ENCODE measurements at places on chromosomes 2 and 18.
A peak's percentile ranks its signal among the peaks of the same experiment; 100 is the strongest.

DNA sequence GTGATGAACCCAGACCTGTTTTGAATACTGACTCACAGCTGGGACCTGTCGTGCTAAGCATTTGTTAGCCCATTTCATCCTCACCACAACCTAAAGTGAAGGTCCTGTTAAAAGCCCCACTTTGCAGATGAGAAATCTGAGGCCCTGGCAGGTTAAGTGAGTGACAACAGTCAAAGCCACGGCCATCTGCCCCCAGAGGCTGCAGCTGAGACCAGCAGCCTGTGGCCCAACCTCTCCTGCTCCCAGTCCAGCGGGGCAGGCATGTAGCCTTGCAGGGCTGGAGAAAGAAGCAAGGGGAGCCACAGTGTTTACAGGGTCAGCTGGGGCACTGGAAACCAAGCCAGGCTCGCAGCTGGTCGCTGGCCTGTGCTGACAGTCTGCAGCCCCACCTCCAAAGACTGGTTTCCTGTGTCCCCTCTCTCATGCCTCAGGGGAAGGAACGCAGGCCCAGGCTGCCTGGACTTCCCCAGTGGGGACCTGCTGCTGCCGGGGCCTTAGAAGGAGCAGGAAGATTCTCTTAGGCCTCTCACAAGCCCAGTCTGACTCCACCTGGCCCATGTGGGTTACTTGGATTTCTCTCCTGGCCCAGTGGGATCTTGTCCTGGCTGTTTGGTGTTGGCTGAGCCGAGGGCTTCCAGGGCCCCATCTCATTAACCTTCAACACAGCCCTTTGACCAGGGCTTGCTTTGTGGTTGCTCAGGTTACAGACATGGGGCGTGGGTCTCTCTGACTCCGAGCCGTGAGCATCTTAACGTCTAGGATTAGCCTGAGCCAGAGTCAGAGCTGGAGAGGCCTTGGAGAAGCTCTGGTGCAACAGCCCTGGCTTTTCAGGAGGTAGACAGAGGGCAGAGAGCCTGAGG lies 1.7 kb downstream of the INPP5D start:
- DNase-seq: peak; percentile 28

DNA sequence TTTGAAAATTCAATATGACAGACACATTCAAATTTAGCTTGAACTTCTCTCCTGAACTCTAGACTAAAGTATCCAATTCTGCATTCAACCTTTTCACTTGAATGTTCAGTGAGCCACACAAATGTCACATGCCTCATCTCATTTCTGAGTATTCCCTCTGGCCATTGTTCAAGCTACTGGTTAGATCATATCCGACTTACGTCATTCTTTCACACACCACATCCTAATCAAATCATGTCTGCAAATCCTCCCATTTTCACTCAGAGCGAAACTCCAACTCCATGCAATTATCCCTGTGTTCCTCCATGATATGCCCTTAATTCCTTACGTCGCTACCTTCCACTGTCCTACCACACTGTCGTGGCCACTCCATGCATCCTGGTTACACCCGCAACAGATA lies 425.1 kb downstream of the CBLN2 start:
- DNase-seq: no peak

- no peak for DNase-seq
Observed at GRCh38 chr2:238104226-238104690, 4.1 kb downstream of the ESPNL start.

DNA sequence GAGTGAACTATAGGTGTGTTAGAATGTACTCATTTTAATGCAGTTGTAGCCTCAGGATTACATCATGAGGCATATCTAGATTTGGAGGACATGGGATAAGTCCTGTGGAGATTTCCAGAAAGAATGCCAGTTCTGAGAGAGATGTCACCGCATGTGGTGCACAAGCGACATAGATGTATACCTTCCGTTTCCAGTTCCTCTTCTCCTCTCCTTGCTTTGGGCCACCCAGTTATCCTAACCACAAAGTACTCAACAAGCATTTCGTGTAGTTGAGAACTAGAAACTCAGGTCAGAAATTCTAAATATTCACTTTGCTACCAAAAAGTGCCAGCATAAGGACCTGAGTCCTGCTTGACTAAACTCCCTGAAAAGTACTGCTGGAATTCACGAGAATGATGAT lies 66.5 kb downstream of the KCTD18 start:
- no peak for DNase-seq

- no peak for DNase-seq
Observed at GRCh38 chr2:111157798-111158197, 37.1 kb downstream of the BCL2L11 start.

DNA sequence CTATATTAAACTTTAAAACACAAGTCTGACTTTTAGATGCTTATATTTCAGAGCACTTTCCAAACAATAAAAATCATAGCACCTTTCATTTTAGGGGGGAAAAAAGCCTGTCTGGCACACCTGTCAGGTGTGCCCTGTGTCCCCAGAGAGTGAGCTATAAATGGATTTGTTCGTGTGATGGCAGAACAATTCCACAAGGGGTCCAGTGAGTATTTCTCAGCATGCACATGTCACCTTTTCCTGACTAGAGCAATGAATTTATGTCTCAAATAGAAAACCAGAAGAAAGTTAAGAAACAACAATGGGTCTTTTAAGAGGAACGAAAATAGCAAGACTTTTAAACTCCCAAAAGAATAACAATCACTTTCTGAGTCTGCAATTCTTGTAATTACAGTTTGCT lies 55.9 kb downstream of the ACVR1C start:
- DNase-seq: no peak

- no peak for DNase-seq
Observed at GRCh38 chr2:224027070-224027469, 12.0 kb downstream of the SERPINE2 start.

DNA sequence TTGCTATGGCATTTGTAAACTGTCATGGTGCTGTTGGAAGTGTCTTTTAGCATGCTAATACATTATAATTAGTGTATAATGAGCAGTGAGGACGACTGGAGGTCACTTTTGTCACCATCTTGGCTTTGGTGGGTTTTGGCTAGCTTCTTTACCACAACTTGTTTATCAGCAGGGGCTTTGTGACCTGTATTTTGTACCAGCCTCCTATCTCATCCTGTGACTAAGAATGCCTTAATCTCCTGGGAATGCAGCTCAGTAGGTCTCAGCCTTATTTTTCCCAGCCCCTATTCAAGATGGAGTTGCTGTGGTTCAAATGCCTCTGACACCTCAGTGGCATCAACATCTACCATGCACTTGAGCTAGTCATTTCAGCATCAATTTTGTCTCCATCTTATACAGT lies 29.7 kb downstream of the LYPD6 start:
- DNase-seq: no peak

DNA sequence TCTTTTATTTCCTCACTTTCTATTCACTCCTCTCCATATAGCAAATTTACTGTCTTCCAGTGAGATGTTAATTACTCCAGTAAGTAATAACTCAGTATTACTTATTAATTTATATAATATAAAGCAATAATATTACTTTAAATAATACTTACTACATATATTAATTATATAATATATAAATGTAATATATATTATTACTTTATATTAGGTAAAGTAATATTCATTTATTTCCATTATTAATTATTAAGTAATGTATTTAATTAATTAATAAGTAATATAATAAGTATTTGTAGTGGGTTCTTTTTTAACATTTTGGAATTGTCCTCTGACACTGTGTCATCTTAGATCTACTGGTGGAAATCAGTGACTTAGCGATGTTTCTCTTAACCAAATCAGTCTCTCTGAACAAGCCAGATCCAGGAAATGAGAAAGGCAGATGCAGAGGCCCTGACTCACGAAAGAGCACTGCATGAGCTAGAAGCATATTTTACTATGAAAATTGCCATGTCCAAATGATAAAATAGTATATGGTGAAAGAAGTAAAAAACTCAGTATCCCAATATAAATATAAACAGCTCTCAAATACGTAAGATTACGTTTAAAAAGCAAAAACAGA lies 115.9 kb downstream of the DSEL start:
- DNase-seq: no peak

GRCh38 chr18:48165111-48165866 lies 234.8 kb upstream of the SMAD2 start:
- DNase-seq: no peak

GRCh38 chr2:11571170-11571569 lies 37.3 kb downstream of the GREB1 start:
- DNase-seq: no peak

DNA sequence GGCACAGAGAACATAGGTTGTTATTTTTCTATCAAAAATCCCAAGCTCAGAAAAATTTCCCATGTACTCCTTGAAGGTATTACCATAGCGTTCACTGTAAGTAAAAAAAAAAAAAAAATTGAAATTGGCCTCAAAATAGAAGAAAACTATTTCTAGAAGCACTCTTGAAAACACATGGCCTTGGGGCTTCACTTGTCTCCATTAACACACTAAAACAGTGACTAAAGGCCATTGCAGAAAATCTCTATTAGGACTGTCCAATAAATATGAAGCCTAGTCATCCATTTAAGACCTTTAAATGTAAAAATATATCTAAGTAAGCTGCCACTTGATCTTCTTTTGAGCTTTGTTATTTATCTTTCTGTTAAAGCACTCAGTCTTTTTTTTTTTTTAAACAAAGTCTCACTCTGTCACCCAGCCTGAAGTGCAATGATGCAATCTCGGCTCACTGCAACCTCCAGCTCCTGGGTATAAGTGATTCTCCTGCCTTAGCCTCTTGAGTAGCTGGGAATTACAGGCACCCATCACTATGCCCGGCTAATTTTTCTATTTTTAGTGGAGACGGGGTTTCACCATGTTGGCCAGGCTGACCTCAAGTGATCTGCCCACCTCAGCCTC lies 35.8 kb downstream of the CCDC68 start:
- DNase-seq: no peak

GRCh38 chr2:118112771-118113334 lies 24.6 kb downstream of the INSIG2 start:
- DNase-seq: no peak

DNA sequence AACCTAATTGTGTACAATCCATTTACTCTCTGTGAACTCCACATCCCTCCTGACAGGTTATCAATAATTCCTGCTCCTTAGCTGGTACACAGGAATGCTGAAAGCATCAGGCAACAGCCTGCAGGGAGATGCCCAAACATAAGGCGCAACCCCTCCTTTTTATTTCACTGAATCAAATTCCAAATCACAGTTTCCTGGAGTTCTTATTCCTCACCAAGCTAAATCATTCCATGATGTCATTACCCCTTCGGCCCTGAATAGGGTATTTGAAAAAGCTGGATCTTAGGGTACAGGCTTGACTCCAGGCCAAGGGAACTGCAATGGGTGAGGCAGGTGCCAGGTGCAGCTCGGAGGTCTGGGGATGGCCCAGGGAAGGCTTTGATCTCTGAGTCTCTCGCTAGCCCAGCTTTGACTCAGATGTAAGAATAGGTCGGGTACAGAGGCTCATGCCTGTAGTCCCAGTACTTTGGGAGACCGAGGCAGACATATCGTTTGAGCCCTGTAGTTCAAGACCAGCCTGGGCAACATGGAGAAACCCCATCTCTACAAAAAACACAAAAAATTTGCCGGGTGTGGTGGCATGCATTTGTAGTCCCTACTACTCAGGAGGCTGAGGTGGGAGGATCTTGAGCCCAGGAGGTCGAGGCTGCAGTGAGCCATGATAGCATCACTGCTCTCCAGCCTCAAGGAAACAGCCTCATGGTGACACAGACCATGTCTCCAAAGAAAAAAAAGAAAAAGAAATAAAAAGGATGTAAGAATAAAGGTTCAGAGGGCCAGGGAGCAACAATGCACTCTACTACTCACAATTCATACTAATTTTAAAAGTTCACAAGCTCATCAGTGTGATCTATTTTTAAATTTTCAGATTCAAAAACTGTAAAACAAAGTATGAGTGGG lies 6.8 kb downstream of the FHL2 start:
- DNase-seq: no peak

DNA sequence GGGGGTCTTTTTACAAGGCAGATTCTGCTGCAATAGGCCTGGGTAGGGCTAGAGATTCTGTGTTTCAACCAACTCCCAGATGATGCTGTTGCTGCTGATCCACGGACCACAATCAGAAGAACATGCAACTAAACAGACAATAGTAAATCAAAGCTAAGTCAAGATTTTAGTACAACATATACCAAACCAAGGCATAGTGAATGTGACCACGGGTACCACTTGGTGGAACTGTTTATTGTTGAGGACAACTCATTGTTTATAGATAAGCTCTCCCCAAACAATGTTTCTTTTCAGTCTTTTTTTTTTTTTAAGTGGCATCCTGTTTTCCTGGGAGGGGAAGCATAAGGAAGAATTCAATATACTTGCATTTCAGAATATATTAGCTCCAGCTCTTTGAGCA lies 36.0 kb upstream of the DARS1 start:
- no peak for DNase-seq

DNA sequence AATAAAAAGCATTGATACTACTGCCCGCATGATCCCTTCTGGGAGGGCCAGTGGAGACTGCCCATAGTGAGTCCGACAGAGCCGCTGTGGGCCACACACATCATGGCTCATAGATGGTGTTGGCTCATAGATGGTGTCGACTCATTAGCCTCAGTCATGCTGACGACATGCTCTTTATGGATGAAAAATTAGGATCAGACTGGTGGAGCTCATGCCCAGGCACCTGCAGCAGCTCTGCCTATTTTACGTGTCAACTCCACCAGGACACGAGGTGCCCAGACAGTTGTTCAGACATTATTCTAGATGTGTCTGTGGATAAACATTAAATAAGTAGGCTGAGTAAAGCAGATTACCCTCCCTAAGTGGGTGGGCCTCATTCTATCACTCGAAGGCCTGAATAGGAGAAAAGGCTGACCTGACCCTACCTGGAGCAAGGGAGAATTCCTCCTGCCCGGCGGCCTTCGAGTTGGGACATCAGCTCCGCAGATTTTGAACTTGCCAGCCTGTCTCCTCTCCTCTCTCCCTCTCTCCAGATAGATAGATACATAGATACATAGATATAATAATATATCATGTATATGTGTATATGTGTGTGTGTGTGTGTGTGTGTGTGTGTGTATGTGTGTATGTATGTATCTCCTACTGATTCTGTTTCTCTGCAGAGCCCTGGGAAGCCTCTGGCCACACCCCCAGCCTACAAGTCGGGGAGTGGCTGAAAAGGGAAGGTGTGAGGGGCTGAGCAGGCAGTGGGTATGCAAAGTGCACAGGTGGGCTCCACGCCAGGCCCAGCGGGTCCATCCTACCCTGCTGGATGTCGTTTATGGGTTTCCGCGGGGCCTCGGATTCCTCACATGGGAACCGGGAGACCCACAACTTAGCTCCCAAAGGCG lies 13.6 kb upstream of the TEX51 start:
- DNase-seq: no peak

DNA sequence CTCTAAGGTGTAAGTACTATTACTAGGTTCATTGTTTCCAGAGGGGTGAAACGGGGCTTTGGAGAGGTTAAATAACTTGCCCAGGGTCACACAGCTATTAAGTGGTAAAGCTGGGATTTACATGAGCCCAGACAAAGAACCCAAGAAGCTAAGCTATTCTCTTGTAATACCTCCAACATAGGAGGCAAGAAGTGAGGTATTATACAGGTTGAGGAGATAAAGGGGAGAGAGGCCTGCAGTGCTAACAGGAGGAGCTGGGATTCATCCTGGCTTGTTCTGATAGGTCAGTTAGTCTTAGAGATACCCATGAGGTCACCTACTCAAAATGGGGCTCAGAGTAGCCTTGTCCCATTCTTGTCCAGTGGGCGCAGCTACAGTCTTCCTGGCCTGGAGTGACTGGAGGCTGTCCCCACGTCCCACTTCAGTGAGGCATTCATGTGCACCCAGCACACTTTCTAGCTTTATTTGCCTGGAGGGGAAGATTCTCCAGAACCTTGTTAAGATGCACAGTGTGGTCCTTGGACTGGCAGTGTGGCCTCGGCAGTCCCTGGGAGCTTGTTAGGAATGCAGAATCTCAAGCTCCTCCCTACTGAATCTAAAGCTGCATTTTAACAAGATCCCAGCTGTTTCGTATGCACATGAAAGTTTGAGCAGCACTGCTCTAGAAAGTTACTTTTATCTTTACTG lies 63.5 kb downstream of the MEIS1 start:
- DNase-seq: no peak

Data from activated effector memory CD4-positive, alpha-beta T cell treated with Interleukin-2 at 50 U/mL for 16 hours (primary cell).